ENCODE measurements at places on chromosomes 2 and 18. TPM values are rescaled to one million over a fixed set of nuclear protein-coding genes. Genes with fewer than 3 reads are reported as not detected.

The SERPINB5 gene
- total RNA-seq, result 0.07 TPM

The RBM45 gene
- 13.8 TPM for total RNA-seq

The VIT gene
- not detected for total RNA-seq

The ATP6V1C2 gene
- 0.06 TPM for total RNA-seq

The PTMA gene
- 1,951 TPM for total RNA-seq

The HOXD12 gene
- total RNA-seq, result not detected

The CCDC150 gene
- 2.8 TPM for total RNA-seq

The CLEC4F gene
- not detected for total RNA-seq

The ECEL1 gene
- 0.22 TPM for total RNA-seq

The HRH4 gene
- 0.02 TPM for total RNA-seq

The AMER3 gene
- total RNA-seq, result not detected

The TUBB8B gene
- not detected for total RNA-seq

The SERPINB12 gene
- not detected for total RNA-seq

The TRIM43 gene
- not detected for total RNA-seq

The GBX2 gene
- total RNA-seq, result 3.2 TPM

The TPO gene
- total RNA-seq, result 0.20 TPM

The MGAT5 gene
- total RNA-seq, result 13.7 TPM

The SOWAHC gene
- 17.6 TPM for total RNA-seq

The TWSG1 gene
- 16.4 TPM for total RNA-seq

The NXPH2 gene
- total RNA-seq, result not detected

The OTOF gene
- total RNA-seq, result 0.07 TPM

The COLEC11 gene
- total RNA-seq, result 0.63 TPM

The CABLES1 gene
- 14.0 TPM for total RNA-seq

The STPG4 gene
- total RNA-seq, result 0.10 TPM

The EIPR1 gene
- 43.2 TPM for total RNA-seq

The POTEJ gene
- total RNA-seq, result not detected

The SLC30A3 gene
- 3.8 TPM for total RNA-seq

The CCDC74A gene
- total RNA-seq, result 14.2 TPM

The MREG gene
- 5.7 TPM for total RNA-seq

The IL1B gene
- 0.40 TPM for total RNA-seq

The SLC4A3 gene
- 3.4 TPM for total RNA-seq

The FZD7 gene
- total RNA-seq, result 7.3 TPM

The SESTD1 gene
- total RNA-seq, result 23.4 TPM

The ACMSD gene
- total RNA-seq, result not detected

The OTOS gene
- total RNA-seq, result not detected

The MTIF2 gene
- total RNA-seq, result 39.2 TPM

The CCDC85A gene
- total RNA-seq, result 0.10 TPM

The FSIP2 gene
- total RNA-seq, result not detected

The ABCG5 gene
- not detected for total RNA-seq

The FOXI3 gene
- total RNA-seq, result not detected

The MRPL19 gene
- total RNA-seq, result 79.2 TPM

The C2orf42 gene
- 8.1 TPM for total RNA-seq

The IL36G gene
- not detected for total RNA-seq

The BCL2 gene
- total RNA-seq, result 0.73 TPM

The EHD3 gene
- total RNA-seq, result 9.9 TPM

The C18orf32 gene
- total RNA-seq, result 20.8 TPM

The CD8A gene
- total RNA-seq, result 0.34 TPM

The PAX3 gene
- not detected for total RNA-seq

The KYNU gene
- 270 TPM for total RNA-seq

The CFC1 gene
- not detected for total RNA-seq

The SULT1C2 gene
- 0.83 TPM for total RNA-seq

The ARHGAP28 gene
- 0.05 TPM for total RNA-seq

The WIPF1 gene
- 22.0 TPM for total RNA-seq

All from A549 treated with RU486 at 1 μM for 4 hours (cell line).